ENCODE measurements at places on chromosomes 16 and 17.

- DNase-seq = no peak
These were observed 414.6 kb upstream of the GOT2 start for GRCh38 chr16:59148769-59149155.

DNA sequence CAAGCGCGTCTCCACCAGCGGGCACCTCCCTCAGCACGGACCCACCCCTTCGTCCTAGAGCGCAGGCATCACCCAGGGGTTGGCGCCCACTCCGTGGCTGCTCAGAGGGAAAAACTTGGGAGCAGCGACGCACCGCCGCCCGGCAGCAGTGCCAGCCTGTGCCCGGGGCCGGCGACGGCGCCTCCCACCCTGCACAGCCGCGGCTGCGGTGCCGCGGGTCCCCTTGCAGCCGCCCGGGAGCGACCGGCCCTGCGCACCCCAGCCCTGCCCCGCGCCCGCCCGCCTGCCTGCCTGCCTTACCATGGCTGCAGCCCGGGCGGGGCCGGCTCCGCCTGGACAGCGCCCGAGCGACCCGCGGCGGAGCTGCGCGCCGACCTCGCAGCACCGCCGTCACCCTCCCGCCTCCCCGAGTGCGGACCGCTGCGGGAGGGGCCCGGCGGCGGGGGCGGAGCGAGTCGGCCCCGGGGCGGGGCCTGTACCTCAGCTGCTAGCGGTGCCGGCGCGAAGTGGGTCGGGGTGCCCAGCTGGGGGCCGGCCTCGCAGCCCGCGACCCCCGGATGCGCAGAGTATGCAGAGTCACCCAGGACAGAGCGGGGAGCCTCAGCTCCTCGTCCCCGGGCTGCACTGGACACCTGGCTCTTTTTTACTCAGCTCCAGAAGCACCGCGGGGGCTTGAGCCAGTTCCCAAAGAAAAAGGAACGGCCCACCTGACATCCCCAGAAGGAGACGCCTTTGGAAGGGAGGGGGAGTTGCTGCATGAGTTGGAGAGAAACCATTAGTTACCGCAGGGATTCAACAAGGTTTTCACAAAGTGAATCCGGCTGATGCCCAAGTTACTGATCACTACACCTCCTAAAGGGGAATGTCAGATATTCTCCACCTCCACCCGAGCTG, 17.5 kb upstream of the MTMR4 start:
- peak; percentile 40 for DNase-seq

GRCh38 chr16:65069766-65070165, 52.1 kb downstream of the CDH11 start:
- no peak for DNase-seq

GRCh38 chr17:64120159-64120810, 9.7 kb downstream of the ERN1 start:
- DNase-seq = no peak

GRCh38 chr17:80906364-80907259, 85.0 kb upstream of the CHMP6 start:
- DNase-seq = no peak

DNA sequence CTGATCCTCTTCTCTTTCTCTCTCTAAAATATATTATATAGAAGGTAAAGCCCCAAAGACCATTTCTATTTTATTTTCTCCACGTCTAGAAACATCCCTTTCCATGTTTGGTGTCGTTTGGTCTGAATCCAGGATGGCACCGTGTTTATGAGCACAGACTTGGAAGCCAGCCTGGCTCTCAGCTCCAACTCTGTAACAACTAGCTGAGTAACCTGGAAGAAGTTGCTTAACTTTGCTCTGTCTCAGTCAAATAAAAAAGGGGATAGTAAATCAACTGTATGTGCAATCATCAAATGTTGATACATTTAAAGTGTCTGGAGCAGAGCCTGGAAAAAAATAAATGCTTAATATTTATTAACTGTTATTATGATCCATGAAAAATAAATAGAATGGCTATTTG, 249.8 kb upstream of the MAF start:
- no peak for DNase-seq

- no peak for DNase-seq
These were observed 216.7 kb downstream of the RPTOR start for GRCh38 chr17:80761110-80761871.

DNA sequence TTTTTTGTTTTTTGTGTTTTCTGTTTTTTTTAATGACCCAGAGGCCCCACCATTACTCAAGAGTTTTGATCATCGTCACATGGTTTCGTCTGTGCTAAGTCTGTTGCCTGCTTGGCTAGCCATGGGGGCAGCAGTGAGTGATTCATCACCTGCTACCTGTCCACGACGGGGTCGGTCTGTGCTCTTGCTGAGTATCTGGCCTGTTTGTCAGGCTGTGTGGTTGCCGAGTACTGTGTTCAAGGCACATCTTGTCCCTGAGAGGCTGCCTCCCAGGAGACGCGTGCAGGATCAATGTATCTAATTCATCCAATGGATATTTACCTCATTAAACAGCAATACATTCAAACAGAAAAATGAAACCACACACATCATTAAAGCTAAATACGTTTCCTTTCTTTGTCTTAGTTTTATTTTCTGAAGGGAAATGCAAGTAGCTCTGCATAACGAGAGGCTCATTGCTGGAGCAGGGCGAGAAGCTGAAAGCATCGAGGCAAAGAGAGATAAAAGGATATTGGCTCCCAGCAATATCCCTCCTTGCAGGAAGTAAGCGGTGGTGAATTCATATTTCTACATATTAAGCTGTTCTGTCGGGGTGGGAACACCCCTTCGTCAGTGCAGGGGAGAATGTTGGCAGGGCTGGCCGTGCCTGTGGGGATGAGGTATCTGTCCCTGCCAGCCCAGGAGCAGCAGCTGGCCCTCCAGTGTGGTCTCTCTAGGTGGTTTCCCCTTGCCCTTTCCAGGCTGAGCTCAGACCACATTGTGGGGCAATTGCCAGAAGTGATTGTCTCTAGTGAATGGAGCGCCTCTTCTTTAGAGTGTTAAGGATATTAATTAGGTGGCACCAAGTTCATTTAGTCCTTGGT, 166.2 kb upstream of the ASIC2 start:
- no peak for DNase-seq

GRCh38 chr17:81867991-81868673, 3.0 kb downstream of the ARHGDIA start:
- DNase-seq = no peak

- no peak for DNase-seq
These were observed 131.5 kb downstream of the SNX11 start for GRCh38 chr17:48238933-48239602.

- DNase-seq = no peak
These were observed 130.3 kb upstream of the RBBP6 start for GRCh38 chr16:24409045-24409444.

- DNase-seq = no peak
These were observed 47.7 kb downstream of the BEAN1 start for GRCh38 chr16:66474750-66475199.

- DNase-seq = no peak
These were observed 27.0 kb downstream of the RSL1D1 start for GRCh38 chr16:11824362-11824761.

DNA sequence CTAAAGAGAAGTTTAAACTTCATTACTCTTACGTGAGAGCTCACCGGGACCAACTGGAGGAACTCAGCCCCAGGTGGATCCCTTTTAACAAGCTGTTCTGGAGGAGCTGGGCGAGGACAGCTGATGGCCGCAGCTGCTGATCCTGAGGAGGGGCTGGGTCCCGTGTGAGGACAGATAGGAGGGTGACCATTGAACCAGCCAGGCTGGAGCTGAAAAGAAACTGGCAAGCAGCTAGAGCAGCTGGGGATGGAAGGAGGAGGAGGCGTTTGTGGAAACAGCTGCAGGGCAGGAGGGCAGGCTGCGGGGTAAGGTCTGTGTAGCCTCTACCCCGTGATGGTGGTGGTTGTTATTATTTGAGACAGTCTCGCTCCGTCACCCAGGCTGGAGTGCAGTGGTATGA, 119.5 kb downstream of the AATF start:
- no peak for DNase-seq

DNA sequence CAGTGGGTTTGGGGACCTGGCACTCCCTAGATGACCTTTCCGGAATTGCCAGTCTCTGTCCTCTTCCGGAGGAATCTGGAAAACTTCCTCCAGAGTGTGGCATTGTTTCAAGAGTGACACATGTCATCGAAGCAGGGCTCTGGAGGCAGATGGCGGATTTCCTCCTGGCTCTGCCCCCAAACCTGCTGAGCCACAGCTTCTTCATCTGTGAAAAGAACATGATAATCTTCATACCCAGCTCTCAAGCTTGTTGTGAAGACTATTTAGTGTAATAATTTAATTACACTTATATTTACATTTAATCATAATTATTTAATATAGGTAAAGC, 19.7 kb upstream of the TEX2 start:
- no peak for DNase-seq

- no peak for DNase-seq
These were observed 56.0 kb downstream of the CYB561 start for GRCh38 chr17:63390090-63390489.

DNA sequence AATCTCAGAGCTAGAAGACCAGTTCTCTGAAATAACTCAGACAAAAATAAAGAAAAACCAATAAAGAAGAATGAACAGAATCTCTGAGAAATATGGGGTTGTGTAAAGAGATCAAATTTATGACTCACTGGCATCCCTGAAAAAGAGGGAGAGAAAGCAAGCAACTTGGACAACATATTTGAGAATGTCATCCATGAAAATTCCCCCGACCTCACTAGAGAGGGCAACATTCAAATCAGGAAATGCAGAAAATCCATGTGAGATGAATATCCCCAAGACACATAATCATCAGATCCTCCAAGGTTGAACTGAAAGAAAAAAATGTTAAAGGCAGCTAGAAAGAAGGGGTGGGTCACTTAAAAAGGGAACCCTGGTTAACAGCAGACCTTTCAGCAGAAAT, 32.1 kb downstream of the TANC2 start:
- no peak for DNase-seq

DNA sequence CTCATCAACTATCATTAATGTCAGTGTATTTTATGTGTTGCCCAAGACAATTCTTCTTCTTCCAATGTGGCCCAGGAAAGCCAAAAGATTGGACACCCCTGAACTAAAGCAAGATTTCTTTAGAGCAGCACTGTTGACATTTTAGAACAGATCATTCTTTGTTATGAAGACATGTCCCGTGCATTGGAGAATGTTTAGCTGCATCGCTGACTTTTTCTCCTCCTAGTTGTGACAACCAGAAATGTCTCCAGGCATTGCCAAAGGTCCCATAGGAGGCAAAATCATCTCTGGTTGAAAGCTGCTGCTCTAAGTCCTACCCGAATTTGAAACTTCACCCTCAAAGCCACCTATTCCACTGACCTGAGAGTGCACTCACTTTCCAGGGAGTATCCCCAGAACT, 62.7 kb upstream of the IRX6 start:
- no peak for DNase-seq

GRCh38 chr17:16027708-16028584, 28.3 kb downstream of the TTC19 start:
- DNase-seq = no peak

GRCh38 chr16:46709469-46710005, 20.1 kb downstream of the ORC6 start:
- no peak for DNase-seq

DNA sequence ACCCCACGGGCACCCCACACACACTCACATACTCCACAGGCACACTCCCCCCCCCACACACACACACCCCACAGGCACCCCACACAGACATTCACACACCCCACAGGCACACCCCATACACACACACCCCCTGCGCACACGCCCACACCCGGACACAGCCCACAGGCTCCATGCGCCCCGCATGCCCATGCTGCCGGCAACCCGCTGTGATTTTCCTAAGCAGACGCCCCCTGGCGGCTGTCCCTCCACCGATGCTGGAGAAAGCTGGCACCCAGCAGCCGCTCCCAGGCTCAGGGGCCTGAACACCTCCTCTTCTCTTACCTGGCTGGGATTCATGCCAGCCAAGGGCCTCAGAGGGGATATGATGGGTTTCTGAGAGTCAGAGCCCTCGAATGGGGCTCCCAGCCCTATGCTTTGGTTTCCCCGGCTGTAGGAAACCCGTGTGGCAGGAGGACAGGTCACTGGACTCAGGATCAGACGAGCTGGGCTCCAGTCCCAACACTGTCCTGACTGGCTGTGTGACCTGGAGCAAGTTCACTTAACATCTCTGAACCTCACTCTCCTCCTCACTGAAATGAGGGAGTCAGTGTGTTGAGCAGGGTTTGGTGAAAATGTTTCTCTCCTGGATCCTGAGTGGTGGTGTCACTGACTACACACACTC, 19.6 kb upstream of the TNFRSF13B start:
- peak; percentile 86 for DNase-seq

DNA sequence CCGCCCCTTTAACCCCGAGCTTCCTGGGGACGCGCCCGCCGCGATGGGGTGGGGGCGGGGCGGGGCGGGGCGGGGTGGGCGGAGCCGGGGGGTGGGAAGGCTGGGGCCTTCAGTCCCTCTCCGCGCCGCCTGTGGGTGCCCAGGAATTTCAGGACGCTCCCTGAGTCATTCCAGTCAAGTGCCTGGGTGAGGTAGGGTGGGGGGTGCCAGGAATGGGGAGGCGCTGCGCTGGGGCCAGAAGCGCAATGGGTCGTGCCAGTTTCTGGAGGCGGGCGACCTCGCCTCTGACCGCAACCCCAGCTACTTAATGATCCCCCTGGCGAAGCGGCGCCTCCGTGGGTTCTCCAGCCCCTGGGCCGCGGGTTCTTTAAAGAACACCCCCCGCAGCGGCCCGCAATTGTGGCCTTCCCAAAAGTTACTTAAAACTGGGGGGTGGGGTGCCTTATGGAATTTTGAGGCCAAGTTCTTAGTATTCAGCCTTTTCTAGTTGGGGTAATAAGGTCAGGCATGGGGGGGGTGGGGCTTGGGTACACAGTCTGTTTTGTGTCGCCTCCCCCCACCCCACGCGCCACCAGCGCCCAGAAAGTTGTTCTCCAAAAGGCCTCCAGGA, 826 bp upstream of the GSE1 start:
- DNase-seq = no peak

DNA sequence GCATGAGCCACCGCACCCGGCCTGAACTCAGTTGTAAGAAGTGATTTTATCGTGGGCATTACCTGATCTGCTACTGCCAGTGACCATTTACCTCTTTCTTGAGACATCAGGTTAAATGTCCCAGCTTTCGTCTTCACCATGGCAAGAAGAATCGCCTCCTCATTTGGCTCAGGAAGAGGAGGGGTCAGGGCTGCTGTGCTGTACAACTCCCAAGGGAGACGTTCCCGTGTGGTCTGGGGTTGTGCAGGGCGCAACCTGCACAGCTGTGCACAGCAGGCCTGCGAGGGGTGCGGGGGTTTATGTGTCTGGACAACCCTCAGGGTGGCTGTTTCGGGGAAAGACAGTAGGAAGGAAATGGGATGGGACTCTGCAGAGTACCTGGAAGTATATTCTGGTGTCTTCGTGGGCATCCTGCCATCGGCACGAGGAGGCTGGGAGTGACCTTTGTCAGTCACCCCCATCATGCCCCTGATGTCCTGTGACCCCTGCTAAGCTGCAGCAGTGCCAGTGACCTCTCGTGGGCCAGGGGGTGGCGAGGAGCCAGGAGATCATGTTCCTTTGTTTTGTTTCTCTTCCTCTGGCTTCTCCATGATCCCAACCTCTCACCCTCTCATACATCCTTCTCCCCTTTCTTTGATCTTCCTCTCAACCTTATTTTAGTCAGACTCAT, 27.3 kb downstream of the CIBAR2 start:
- DNase-seq = no peak

- no peak for DNase-seq
These were observed 28.3 kb downstream of the TRPV2 start for GRCh38 chr17:16443511-16444257.

Measured in neural crest cell (in vitro differentiated cells).